ENCODE measurements at places on chromosomes 4 and X.

- no peak for DNase-seq
Observed at GRCh38 chr4:169210504-169211118, 60.1 kb downstream of the SH3RF1 start.

DNA sequence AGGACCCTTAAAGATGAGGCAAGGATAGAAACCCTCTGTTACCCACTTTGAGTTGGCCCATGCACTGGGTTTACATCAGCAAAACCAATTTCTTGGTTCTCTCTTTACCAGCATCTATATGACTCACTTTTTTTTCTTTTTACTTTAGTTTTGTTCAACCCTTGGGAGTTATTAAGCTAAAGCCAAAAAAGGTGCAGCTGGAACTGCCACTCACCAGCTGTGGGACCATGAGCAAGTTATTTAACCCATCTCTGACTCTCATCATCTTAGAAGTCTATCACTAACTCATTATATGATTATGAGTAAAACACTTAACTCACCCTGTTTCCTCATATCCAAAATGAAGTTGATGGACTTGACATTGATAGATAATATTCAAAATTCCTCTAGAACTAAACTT is 53.4 kb downstream of the GABRB1 start:
- no peak for DNase-seq

DNA sequence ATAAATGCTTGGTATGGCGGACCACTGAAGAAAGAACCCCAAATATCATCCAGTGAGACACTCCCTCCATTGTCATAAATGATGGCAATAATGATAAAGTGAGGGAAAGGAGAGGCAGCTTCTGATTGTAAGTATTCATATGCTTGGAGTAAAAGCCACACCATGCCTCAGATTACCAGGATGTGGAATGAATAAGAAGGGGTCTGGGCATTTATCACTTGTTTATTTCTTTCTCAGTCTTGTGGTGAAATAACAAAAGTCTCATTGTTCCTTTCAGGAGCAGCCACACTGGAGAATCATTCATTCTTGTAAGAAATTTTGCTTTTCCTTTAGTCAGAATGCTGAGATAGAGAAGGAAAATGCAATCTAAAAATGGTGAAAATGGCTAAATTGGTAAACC is 21.7 kb downstream of the F8 start:
- DNase-seq: no peak

DNA sequence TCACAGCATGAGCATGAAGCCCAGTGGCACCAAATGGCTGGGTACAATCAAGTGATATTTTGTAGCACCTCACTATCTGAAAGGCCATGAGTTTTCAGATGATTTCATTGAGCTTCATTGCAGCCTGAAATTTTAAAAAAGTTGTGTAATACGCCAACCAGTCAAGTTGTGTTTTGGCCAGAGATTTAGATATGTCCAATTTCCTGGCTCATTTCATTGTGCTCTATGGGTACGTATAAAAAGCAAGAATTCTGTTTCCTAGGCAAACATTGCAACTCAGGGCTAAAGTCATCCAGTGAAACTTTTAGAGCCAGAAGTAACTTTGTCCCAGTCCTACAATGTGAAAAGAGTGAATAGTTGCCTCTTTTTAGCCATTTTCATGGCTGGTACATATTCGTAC is 212.5 kb downstream of the GC start:
- DNase-seq: no peak

- no peak for DNase-seq
Observed at GRCh38 chr4:13953083-13953482, 325.6 kb upstream of the BOD1L1 start.

- DNase-seq: peak; percentile 43
Observed at GRCh38 chr4:26076000-26076587, 162.1 kb downstream of the SMIM20 start.

GRCh38 chr4:185096032-185096653 is 46.9 kb upstream of the SLC25A4 start:
- DNase-seq: no peak

- peak; percentile 46 for DNase-seq
Observed at GRCh38 chrX:47458528-47458927, 24.5 kb downstream of the ZNF41 start.

GRCh38 chrX:114065577-114066223 is 518.2 kb upstream of the HTR2C start:
- no peak for DNase-seq

- no peak for DNase-seq
Observed at GRCh38 chr4:113556382-113557134, 205.0 kb downstream of the CAMK2D start.

- DNase-seq: no peak
Observed at GRCh38 chr4:4733663-4734062, 125.8 kb upstream of the MSX1 start.

GRCh38 chrX:43269201-43269600 is 386.9 kb upstream of the MAOA start:
- DNase-seq: no peak

DNA sequence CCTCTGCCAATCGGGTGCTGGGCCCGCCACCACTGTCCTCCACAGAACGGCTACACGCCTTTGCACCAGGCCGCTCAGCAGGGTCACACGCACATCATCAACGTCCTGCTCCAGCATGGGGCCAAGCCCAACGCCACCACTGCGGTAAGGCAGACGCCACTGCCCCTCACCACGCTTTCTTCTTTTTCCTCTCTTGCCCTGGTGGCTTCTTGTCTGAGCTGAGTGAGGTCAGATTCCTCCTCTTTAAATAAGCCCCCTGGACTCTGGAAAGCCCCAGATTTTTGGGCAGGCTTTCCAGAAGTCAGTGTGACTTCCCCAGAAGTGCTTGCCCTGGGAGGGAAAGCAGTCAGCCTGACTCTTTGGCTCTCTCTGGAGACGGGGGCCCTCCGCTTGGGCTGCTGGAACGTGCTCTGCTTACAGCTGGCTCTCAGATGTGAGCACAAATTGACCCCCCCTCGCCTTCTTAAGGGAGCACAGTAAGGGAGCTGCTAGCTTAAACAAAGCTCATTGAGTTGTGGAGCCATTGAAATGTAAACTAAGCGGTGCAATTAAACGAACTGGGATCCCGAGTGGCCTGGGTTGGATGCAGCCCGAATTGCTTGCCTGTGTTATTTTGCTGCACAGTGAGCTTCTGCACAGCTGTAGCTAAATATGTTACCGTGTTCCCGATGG is 243.1 kb downstream of the ANK2 start:
- DNase-seq: no peak

- DNase-seq: no peak
Observed at GRCh38 chr4:8515316-8516060, 64.7 kb upstream of the GPR78 start.

DNA sequence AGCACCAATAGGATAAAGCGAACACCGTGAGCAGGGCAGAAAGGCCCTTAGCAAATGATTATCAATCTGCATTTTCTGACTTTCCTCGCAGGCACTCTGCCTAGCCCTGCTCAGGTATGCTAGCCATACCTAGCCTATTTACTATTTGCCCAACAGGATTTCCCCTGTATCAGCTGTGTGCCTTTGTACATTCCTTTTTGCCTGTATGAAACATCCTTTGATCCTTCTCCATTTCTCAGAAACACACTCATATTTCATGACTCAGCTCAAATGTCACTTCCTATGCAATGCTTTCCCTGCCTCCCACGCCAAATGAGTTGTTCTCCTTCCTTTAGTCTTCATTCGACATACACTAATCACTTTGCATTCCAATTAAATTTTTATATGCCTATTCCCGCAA is 37.2 kb downstream of the PCDH7 start:
- DNase-seq: no peak
